ENCODE measurements at places on chromosomes 4 and X. TPM values are rescaled to one million over a fixed set of nuclear protein-coding genes. Genes with fewer than 3 reads are reported as not detected.
A peak's percentile ranks its signal among the peaks of the same experiment; 100 is the strongest.

The ASMT gene
- 0.33 TPM for total RNA-seq

The HSFX2 gene
- total RNA-seq, result 1.2 TPM

The ARHGAP6 gene
- total RNA-seq, result 5.8 TPM

The TCEAL3 gene
- 11.7 TPM for total RNA-seq

The FGB gene
- total RNA-seq, result 1.2 TPM

The LRIT3 gene
- total RNA-seq, result 0.30 TPM

The USP17L30 gene
- not detected for total RNA-seq

The SH3D19 gene
- 62.1 TPM for total RNA-seq

GRCh38 chr4:71602289-71602900, 181.5 kb downstream of the GC start:
- no peak overlapping the region for H3K4me3 ChIP-seq
- H3K27me3 ChIP-seq, result no peaks in the 10 kb centered on the region
- no peak overlapping the region for H3K27ac ChIP-seq

DNA sequence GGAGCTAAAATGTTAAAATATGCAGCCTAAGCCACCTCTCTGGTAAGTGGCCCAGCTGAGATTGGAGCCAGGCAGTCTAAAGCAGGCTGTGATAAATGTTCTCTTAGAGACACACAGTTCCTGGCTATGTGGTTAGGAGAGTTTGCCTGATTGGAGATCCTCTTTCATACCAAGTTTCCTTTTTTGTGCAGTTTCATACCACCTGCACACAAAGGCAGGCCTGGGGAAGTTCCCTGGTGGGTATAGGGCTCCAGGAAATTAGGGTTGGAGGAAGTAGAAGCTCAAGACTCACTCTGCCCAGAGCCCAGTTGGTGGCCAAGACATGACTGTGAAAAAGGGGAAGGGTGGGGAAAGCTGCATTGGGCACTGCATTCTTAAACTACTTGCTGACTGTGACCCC, 16.9 kb downstream of the CYBB start:
- no peak overlapping the region for H3K27ac ChIP-seq
- no peaks in the 10 kb centered on the region for H3K36me3 ChIP-seq
- no peaks in the 10 kb centered on the region for H3K4me1 ChIP-seq
- peaks cover 2% of the 10 kb centered on the region for H3K27me3 ChIP-seq
- no peak for DNase-seq

DNA sequence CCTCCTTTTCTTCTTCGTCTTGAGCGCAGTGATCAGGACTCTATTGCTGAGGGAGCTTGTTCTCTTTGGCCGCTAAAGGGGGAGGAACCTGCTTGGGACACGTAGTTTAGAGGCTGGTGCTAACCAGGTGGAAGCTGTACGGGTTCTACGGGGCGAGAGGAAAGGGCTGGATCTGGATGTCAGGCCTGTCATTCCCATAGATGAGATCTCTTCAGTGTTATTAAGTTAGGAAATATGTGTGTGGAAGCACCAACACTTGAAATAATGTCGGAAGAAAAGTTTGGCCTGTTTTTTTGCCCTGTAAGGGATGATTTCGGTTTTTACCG, 643 bp downstream of the SRP72 start:
- H3K27ac ChIP-seq, result peak overlapping the region; percentile 86
- no peaks in the 10 kb centered on the region for H3K27me3 ChIP-seq
- H3K4me3 ChIP-seq, result peak overlapping the region; percentile 89
- no peak for DNase-seq

DNA sequence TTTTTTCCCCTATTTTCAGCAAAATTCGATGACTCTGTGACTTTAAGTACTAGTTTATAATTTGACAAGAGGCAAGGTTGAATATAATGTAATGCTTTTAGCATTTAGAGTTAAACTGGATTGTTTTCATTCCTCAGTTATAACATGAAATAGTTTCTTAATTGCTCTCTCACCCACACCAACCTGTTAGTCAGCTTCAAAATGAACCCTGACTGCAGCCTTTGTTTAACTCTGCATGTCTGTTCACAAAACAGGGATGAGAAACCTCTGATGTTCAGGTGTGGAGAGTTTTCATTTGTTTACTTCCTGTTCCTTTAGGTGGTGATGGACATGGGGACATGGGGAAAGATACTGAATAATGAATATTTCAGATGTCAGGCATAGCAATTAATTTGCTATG, 49.9 kb upstream of the MND1 start:
- no peaks in the 10 kb centered on the region for H3K27me3 ChIP-seq
- no peak overlapping the region for H3K27ac ChIP-seq
- peaks cover 33% of the 10 kb centered on the region for H3K36me3 ChIP-seq
- no peak for DNase-seq

GRCh38 chr4:184318852-184319251, 101.2 kb upstream of the ENPP6 start:
- H3K36me3 ChIP-seq, result no peaks in the 10 kb centered on the region
- H3K4me1 ChIP-seq, result no peaks in the 10 kb centered on the region
- no peak overlapping the region for H3K27ac ChIP-seq
- H3K27me3 ChIP-seq, result no peaks in the 10 kb centered on the region
- H3K4me3 ChIP-seq, result no peak overlapping the region

DNA sequence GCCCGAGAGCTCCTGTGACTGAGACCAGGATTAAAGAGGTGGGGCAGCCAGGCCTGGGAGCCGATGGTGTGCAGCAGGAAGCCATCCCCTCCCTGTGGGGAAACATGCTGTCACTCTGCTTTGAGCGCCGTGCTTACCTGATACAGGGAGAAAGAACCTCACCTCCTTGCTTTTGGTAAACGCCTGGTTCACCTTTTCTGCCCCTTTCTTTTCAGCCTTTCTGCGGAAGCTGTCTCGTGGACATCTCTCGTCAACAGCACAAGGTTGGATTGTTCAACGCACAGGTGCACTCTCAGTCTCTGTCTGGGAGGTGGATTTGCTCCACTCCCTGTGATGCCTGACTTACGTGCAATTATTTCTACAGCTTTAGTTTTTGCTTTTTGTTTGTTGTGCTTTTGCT, 12.0 kb downstream of the ZFYVE28 start:
- H3K4me1 ChIP-seq, result peaks cover 29% of the 10 kb centered on the region
- peaks cover 5% of the 10 kb centered on the region for H3K27me3 ChIP-seq
- no peak overlapping the region for H3K27ac ChIP-seq
- H3K36me3 ChIP-seq, result no peaks in the 10 kb centered on the region

DNA sequence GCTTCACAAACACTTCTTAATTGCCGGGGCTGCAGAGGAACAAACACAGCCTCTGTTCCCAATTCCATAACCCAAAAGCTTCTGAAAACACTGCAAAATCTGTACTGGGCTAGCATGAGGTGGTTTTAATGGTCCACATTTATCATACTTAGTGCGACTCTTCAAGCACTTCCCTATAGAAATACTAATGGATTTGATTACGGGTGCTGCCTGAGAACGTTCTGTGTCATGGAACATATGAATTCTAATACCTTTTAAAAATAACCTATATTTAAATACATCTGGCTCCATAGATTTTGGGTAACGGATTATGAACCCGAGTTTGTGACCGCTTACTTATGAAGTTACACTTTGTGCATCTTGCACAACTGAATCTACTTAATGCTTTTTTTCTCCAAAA, 35.4 kb upstream of the STS start:
- peaks cover 17% of the 10 kb centered on the region for H3K4me1 ChIP-seq
- peaks cover 4% of the 10 kb centered on the region for H3K36me3 ChIP-seq
- no peak overlapping the region for H3K4me3 ChIP-seq
- H3K27me3 ChIP-seq, result no peaks in the 10 kb centered on the region

- peaks cover 27% of the 10 kb centered on the region for H3K4me1 ChIP-seq
- no peak overlapping the region for H3K27ac ChIP-seq
- DNase-seq, result no peak
- H3K4me3 ChIP-seq, result no peak overlapping the region
These were observed 21.2 kb downstream of the PCGF3 start for GRCh38 chr4:726838-727237.

- no peaks in the 10 kb centered on the region for H3K4me1 ChIP-seq
- H3K27me3 ChIP-seq, result no peaks in the 10 kb centered on the region
- H3K4me3 ChIP-seq, result no peak overlapping the region
- DNase-seq, result no peak
These were observed 2011.9 kb upstream of the PCDH10 start for GRCh38 chr4:131137196-131137595.

DNA sequence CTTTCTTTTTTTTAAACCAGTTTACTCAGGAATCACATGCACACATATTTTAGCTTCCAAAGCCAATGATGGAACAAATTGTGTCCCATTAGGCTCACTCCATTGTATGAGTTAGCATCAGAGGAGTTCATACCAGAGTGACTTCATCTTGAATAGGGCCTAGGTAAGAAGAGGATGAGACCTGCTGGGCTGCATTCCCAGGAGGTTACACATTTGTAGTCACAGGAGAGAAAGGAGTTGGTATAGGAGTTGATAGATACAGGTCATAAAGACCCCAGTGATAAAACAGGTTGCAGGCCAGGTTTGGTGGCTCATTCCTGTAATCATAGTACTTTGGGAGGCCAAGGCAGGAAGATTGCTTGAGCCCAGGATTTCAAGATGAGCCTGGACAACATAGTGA, 9.3 kb downstream of the PDGFRA start:
- H3K27ac ChIP-seq, result no peak overlapping the region
- H3K36me3 ChIP-seq, result no peaks in the 10 kb centered on the region
- DNase-seq, result no peak

- DNase-seq, result no peak
- no peaks in the 10 kb centered on the region for H3K36me3 ChIP-seq
These were observed 75.2 kb downstream of the PALLD start for GRCh38 chr4:168572002-168572401.

DNA sequence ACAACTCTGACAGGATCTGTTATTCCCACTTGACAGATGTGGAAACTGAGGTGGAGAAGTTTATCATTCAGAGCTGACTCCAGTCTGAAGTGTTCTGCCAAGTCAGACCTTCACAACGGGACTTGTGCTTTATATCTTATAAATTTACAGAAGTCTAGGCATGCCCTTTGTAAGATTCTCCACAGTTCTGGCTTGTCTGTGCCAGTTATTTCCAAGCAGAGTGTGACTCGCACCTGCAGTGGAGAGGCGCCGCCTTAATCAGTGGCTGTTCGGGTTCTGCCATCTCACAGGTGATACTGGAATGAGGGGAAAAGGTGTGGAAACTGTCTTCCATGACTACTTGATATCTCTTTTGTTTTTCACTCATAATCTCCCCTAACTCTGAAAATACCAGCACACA, 63.2 kb downstream of the CPEB2 start:
- H3K27ac ChIP-seq, result no peak overlapping the region
- H3K4me3 ChIP-seq, result no peak overlapping the region
- H3K27me3 ChIP-seq, result no peaks in the 10 kb centered on the region
- H3K36me3 ChIP-seq, result peaks cover 3% of the 10 kb centered on the region
- DNase-seq, result no peak
- H3K4me1 ChIP-seq, result no peaks in the 10 kb centered on the region

DNA sequence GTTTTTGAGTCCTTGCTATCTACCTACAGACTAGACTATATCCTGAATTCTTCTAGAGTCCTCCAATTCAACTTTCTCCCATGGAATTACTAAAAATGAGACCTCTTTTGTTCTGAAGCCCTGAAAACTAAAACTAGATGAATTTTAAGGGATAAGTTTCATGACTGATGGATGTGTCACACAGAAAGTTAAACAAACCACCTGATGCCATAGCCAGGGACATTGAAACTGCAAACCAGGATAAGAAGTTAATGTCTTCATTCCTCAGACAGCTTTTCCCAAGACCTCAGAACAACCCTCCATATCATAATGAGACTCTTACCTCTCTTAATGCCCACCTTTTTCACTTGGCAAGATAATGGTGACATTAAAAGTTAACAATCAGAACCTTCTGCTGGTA, 81.5 kb upstream of the PTPN13 start:
- H3K27ac ChIP-seq, result no peak overlapping the region
- H3K4me3 ChIP-seq, result no peak overlapping the region
- H3K4me1 ChIP-seq, result no peaks in the 10 kb centered on the region
- DNase-seq, result no peak

DNA sequence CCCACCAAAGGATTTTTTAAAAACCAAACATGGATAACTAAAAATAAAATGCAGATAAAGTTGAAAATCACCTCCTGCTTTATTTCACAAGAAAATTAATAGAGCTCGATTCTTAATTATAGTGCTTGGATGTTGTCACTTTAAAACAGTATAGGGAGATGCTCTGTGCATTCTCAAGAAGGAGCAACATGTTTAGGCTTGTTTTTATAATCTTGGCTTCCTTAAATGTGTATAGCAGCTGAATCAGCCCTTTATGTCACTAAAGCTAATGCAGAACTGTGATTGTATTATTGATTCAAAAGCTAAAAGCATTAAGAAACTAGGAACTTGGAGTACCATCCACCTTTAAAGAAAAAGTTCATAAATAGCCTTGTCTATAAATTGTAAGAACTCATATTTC, 12.9 kb downstream of the UTP3 start:
- H3K4me1 ChIP-seq, result peaks cover 4% of the 10 kb centered on the region
- no peaks in the 10 kb centered on the region for H3K36me3 ChIP-seq
- DNase-seq, result no peak
- H3K27ac ChIP-seq, result no peak overlapping the region
- H3K4me3 ChIP-seq, result no peak overlapping the region
- H3K27me3 ChIP-seq, result no peaks in the 10 kb centered on the region

DNA sequence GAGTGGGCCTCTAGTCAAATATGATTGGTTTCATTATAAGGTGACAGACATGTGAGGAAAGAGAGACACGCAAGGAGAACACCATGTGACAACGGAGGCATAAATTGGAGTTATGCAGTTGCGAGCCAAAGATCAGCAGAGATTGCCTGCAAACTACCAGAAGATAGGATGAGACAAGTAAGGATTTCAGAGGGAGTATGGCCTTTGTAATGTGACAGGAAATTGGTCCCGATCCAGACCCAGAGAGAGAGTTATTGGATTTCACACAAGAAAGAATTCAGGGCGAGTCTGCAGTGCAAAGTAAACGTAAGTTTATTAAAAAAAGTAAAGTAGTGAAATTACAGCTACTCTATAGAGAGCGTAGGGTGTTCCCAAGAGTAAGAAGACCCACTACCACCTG, 35.7 kb upstream of the NDST4 start:
- H3K36me3 ChIP-seq, result no peaks in the 10 kb centered on the region
- no peak overlapping the region for H3K27ac ChIP-seq
- H3K4me3 ChIP-seq, result no peak overlapping the region
- no peak for DNase-seq
- H3K27me3 ChIP-seq, result no peaks in the 10 kb centered on the region
- H3K4me1 ChIP-seq, result no peaks in the 10 kb centered on the region

All from spinal cord (tissue), 10 donors.